ENCODE measurements at places on chromosomes 11 and 22.
A peak's percentile ranks its signal among the peaks of the same experiment; 100 is the strongest.

DNA sequence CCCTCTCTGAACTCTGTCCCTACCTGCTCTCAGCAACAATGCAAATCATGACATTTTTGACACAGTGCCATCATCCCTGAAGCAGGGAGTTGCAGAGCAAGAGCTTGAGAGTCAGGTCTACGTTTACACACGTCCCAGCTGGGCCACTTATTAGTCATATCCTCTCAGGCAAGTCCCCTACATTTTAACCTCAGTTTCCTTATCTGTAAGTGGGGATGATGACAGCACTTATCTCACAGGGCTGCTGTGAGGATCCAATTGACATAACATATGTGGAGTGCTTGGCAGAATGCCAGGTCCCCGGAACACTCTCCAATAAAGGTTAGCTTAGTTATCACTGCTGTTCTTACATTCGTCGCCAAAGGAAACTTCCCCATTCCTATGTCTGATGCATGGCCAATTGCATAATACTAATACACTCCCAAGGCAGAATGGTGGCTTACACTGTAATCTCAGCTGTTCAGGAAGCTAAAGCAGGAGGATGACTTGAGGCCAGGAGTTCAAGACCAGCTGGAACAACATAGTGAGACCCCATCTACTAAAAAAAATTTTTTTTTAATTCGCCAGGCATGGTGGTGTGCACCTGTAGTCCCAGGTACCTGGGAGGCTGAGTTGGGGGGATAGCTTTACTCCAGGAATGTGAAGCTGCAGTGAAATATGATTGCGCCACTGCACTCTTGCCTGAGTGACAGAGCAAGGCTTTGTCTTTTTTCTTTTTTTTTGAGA lies 16.6 kb downstream of the ASCC2 start:
- peak; percentile 8 for DNase-seq

DNA sequence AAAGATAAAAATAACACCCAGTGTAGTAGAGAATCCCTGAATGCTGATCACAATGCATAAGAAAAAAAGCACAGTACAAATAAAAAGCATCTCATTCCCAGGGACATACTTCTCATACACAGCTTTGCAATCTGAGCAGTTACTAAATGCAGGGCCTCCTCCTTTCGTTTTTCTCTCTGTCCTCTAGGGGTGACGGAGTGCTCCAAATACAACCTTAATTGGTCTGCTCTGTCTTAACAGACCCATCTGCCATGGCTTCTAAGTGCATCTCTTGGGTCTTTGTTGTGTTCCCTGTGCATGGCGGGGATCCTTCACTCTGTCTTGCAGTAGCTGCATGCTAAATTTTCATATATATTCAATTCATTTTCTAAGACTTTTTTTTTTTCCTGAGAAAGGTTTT lies 1114.2 kb upstream of the RAG2 start:
- no peak for DNase-seq

- no peak for DNase-seq
Measured at GRCh38 chr11:100738701-100739270, 51.7 kb downstream of the ARHGAP42 start.

DNA sequence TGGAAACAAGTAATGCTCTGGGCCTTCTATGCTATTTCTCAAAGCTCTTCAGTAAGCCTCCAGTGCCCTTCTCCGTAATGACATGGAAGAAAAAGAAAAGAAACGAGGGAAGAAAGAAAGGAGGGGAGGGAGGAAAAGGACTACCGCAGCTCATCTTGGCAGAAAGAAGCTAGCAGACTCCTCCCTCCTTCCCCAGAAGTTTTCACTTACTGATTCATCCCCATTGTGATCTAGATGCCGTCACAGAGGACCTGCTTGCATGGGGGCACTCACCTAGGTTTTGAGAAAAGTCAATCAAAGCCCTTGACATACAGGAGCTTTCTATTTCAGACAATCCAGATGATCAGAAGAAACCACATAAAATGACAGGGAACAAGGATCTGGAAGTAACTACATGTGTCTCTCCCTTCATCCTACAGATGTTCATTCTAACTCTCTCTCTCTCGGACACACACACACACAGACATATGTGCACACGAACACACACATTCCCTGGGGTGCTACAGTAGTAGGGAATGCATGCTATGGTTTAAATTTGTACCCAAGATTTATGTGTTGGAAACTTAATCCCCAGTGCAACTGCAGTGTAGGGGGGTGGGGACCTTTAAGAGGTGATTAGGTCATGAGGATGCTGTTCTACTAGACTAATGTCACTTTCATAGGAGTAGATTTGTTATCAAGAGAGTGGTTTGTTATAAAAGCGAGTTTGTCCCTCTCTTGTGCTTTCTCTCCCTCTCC lies 37.6 kb upstream of the RCN1 start:
- no peak for DNase-seq

- DNase-seq: no peak
Measured at GRCh38 chr11:10906521-10906920, 48.7 kb upstream of the ZBED5 start.

DNA sequence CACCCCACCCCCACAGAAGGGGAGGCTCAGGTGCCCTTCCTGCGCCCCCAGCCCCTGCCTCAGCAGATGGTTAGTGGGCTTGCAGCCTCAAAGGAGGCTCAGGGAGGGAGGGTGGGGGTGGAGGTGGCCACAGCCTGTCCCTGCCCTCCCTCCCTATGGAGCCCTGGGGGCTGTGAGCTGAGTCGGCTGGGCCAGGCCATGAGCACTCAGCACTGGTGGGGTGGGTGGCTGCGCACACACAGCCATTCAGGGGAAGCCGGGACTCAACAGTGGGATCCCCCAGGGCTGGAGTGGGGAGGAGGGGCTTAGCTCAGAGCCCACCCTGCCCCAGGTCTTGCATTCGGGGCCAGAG lies 50.2 kb downstream of the FLRT1 start:
- no peak for DNase-seq

DNA sequence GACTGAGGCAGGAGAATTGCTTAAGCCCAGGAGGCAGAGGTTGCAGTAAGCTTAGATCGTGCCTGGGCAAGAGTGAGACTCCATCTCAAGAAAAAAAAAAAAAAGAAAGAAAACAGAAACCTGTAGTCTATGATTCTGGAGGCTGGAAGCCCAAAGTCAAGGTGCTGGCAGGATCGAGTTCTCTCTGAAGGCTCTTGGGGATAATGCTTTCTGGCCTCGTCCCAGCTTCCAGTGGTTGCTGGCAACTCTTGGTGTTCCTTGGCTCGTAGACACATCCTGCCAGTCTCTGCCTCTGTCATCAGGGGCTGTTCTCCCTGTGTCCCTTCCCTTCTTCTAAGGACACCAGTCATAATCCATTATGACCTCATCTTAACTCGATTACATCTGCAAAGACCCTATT lies 16.8 kb upstream of the CCDC86 start:
- no peak for DNase-seq

GRCh38 chr22:29772170-29772641 lies 5.0 kb downstream of the UQCR10 start:
- no peak for DNase-seq

DNA sequence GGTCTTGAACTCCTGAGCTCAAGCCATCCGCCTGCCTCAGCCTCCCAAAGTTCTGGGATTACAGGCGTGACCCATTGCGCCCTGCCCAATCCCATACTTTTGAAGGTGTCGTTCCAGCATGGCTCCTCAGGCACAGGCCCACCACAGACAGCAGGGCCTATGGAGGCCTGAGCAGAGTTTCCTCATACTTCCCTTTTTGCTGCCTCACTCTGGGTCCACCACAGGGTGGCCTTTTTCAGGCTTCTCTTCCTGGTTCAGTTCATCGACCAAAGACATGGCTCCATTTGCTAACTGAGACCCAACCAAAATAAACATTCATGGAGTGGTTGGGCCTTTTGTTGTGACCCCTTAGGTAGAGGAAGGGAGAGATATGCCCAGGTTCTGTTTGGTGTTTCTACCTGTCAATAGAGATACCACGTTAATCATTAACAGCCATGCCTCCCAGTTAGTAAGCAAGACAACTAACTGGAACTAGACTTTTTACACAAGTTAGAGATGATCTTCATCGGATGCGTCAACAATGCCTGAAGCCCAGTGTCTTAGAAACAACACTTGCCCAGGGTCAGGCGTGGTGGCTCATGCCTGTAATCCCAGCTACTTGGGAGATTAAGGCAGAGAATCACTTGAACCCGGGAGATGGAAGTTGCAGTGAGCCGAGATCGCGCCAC lies 35.1 kb downstream of the TRIOBP start:
- DNase-seq: no peak

GRCh38 chr11:93904716-93905115 lies 54.3 kb upstream of the VSTM5 start:
- DNase-seq: no peak

GRCh38 chr22:32761251-32761903 lies 40.1 kb upstream of the TIMP3 start:
- DNase-seq: no peak

All from stimulated activated CD4-positive, alpha-beta T cell treated with anti-CD3 and anti-CD28 coated beads, Interleukin-4, amount 100 ng/mL, for 48 hours (primary cell).